ENCODE measurements at places on chromosomes 7 and 10.

GRCh38 chr7:80900583-80901576, 18.0 kb downstream of the SEMA3C start:
- no peak for DNase-seq

GRCh38 chr10:119209035-119209735, 1.8 kb downstream of the GRK5 start:
- no peak for DNase-seq

GRCh38 chr10:14422431-14422830, 91.7 kb upstream of the FRMD4A start:
- DNase-seq, result no peak

DNA sequence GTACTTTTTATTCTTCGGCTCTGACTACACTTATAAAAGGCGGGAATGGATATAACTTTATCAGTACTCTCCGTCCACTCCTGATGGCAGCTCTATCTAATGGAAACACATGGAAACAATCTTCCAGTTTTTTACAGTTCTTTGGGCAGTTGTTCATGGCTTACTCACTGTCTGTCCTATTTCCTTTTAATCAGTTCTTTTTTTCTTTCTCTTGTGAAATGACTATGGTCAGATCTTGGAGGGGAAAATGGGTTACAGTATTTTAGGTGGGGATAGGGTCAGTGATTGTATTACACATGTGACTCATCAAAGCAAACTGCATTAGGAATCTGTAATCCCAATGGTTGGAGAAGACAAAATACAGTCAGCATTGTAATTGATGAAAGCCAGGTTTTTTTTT, 112.4 kb downstream of the BICC1 start:
- no peak for DNase-seq

DNA sequence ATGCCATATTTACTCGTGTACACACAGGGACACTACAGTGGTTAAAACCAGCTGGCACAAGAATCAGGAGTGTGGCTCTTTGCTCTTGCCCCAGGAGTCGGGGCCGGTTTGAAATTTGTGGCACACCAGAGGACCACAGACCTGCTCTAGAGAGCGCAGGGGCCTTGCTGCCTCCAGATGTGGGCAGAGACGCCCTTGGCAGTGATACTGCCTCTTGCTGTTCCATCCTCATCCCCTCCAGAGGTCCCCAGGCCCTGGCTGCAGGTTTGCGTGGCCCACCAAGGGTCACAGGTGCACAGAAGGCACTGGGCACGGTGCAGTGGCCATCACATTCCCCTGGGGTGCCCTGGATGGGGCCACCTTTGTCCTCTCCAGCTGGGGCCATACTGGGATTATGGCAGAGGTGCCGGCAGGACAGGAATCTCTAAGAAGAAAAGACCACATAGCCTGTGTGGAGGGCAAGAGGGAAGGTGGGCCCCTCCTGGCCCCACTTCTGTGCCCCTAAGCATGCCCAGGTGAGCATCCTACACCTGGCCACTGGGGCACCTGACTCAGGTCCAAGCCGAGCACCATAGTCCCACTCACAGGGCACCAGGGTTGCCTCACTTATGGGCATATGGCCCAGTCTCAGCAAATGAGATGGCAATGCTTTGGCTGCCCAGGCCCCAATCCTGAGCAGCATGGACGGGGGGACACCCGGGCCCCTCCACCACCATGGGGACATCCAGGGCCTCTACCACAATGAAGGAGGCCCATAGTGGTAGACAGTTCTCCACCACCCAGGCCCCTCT, 45.6 kb downstream of the FOXL3 start:
- DNase-seq, result no peak

DNA sequence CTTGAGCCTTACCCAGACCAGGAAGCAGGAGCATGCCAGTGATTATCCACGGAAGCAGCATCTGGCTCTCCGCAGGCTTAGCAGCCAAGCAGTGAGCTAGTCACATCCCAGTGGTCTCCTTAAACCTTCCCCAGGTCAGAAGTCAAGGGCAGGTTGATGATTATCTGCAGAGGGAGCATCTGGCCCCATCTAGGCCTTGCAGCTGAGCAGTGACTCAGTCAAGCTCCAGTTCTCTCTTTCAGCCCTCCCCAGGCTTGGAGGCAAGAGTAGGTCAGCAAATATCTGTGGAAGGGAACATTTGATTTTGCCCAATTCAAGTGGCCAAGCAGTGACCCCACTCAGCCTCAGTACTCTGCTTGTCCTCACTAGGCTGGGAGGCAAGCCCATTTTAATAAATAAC, 61.6 kb downstream of the ANKRD7 start:
- DNase-seq, result no peak

- DNase-seq, result no peak
Observed at GRCh38 chr10:66792441-66792840, 133.4 kb upstream of the LRRTM3 start.

DNA sequence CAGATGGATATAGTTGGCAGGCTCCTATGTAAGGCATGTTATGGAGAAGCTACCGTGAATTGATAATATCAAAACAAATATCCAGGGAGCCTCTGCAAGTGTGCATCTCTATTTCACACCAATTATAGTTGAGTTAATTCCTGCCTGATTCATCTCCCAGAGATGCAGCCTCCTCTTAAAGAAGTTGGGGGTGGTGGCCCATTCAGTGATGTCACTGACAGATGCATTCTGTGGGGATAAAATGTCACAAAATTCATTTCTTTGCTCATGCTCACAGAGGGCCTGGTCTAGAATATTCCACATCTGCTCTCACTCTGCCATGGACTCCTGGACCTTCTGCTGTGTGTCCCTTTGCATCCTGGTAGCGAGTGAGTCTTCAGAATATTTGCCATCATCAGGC, 189.1 kb upstream of the PRSS1 start:
- DNase-seq, result no peak

- DNase-seq, result no peak
Observed at GRCh38 chr10:95356-96115, 39.7 kb upstream of the ZMYND11 start.

GRCh38 chr10:126133906-126134656, 237.7 kb downstream of the FANK1 start:
- DNase-seq, result no peak

GRCh38 chr7:83362871-83363550, 200.3 kb upstream of the PCLO start:
- no peak for DNase-seq

GRCh38 chr7:23471106-23471859, 992 bp upstream of the IGF2BP3 start:
- DNase-seq, result no peak

- no peak for DNase-seq
Observed at GRCh38 chr7:149367418-149368180, 93.3 kb downstream of the ZNF777 start.

DNA sequence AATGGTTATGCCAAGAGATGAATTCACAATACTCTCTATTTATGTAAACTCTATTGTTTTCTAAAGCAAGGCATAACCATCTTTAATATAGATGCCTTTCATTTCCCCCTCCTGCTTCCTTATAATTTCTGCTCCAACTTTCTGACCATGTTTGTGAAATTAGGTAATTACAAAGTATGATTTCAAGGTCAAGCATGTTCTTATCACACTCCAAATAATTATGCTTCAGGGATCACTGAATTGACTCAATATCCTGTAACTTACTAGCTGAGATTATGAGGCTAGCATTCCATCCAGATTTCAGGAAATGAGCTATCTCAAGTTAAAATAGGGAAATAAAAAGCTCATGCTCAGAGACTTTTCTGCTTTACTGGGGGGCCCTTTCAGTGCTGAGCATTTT, 655.9 kb upstream of the IGFBP3 start:
- no peak for DNase-seq

DNA sequence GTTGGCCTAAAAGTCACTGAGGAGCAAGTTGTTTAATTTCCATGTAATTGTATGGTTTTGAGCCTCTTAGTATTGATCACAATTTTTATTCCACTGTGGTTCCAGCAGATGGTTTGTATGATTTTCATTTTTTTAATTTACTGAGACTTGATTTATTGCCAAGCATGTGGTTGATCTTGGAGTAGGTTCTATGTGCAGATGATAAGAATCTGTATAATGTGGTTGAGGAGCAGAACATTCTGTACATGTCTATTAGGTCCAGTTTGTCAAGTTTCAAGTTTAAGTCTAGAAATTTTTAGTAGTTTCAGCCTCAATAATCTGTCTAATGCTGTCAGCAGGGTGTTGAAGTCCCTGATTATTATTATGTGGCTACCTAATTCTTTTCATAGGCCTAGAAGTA, 22.7 kb upstream of the ZWINT start:
- DNase-seq, result no peak

- no peak for DNase-seq
Observed at GRCh38 chr7:22488643-22489462, 11.1 kb downstream of the STEAP1B start.

DNA sequence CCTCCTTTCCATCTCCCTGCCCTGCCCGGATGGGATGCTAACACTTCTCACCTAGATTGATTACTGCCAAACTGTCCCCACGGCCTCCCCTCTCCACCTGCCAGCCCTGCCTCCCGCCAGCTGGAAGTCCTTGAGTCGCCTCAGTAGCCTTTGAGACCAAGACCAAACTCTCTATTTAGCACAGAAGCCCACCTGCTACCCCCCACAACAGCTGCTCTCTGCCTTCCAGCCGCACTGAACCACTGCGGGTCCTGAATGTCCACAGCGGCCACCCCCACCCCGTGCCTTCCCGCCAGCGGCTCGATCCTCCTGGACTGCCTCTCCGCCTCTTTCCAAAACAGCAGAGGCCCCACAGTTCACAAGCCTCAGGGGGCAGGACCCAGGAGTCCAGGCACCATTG, 39.0 kb downstream of the FKBP6 start:
- no peak for DNase-seq

- DNase-seq, result no peak
Observed at GRCh38 chr7:150746921-150747320, 9.7 kb downstream of the GIMAP5 start.

DNA sequence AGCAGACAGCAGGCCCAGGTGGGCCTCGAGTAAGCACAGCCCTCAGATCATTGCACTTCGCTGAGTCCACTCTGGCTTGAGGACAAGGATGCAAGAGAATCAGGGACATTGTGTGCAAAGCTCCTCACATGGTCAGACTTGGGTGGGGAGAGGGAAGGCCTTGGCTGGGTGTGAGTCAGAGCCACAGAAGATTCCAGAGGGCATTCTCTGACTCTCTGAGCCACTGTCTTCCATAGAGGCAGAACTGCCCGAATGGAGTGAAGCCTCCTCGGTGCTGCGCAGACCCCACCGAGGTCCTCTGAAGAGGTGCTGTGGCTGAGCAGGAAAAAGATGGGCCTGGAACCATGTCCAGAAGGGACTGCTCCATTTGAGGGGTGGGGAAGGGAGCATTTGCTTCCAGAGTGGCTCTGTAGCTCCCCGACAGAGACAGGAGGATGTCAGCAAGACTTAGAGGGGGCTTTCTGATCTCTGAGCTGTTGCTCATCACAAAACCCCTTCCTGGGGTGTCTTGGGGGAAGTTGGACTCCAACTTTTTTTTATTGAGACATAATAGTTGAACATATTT, 120.8 kb downstream of the PTPN20 start:
- DNase-seq, result no peak

- DNase-seq, result peak; percentile 57
Observed at GRCh38 chr7:157565981-157566630, 229.3 kb downstream of the DNAJB6 start.

- no peak for DNase-seq
Observed at GRCh38 chr7:134662871-134663205, 16.2 kb downstream of the BPGM start.

Data from posterior vena cava (tissue), 2 donors.